Activated CD4-positive, alpha-beta T cell treated with anti-CD3 and anti-CD28 coated beads, Interleukin-2, amount 50 U/mL, for 16 hours (primary cell): ENCODE measurements at places on chromosomes 2 and 18.

DNA sequence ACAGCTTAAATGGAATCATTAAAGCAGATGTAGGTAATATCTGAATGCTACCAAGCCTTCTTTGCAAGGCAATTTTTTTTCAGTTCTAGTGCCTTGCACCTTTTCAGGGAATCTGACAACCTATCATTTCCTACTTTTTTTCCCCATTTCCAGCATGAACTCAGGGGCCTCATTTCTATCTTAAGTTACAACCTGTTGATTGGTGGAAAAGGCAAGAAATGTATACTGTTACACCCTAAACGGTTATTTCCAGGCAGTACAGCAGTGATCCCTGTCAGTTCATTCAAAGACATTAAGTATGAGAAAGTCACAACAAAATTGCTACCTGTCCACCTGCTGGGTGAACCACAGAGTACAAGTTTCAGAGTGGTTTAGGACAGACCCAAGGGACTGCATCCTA is 171.2 kb upstream of the PIK3C3 start:
- DNase-seq = no peak

- DNase-seq = no peak
These were observed 14.5 kb downstream of the TMEM247 start for GRCh38 chr2:46493971-46494250.

DNA sequence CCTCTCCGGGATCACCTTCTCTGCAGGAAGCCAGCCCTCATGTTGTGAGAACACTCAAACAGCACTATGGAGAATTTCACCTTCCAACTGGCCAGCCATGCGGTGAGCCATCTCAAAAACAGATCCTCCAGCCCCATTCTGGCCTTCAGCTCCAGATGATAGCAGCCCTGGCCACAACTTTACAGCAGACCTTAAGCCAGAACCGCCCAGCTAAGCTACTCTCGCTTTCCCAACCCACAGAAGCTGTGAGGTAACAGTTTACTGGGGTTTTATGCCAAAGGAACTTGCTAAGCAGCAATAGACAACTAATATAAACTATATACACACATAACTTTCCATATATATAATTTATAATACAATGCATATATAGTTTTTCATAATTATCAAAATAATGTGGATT is 11.6 kb upstream of the PTPN4 start:
- DNase-seq = no peak

DNA sequence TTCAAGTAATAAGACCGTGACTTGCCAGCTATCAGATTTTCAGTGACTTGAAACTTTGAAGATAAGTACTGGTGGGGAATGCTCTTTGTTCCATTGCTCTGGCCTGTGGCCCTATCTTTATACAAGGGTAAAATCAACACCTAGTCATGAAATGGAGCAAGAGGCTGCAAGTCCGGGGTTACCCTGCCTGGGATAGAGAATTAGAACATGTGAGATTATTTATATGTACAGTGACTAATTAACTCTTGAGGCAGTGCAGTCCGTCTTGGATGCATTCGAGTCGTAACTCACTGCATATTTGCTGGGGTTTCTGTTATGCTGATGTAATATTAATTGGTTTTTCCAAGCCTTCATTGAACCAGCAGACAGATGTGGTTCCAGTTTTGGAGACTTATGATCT is 105.8 kb upstream of the LYPD6 start:
- DNase-seq = no peak

GRCh38 chr2:96952976-96953610 is 33.3 kb downstream of the FAM178B start:
- DNase-seq = no peak

GRCh38 chr2:224816816-224817215 is 100.7 kb upstream of the CCDC195 start:
- no peak for DNase-seq

DNA sequence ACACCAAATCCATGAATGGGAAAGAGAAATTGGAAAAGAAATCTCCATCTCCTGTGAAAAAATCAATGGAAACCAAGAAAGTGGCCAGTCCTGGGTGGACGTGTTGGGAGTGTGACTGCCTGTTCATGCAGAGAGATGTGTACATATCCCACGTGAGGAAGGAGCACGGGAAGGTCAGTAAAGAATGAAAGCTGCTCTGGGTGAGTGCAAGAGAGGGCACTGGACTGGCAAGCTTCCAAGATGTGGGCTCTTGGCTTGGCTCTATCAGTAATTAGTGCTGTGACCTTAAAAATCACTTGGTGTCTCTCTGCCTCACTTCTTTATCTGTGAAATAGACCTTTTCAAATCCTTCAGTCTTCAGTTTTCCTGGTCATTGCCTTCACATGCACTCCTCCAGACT is 89.0 kb downstream of the ZNF532 start:
- DNase-seq = no peak

GRCh38 chr2:95307036-95307435 is 9.9 kb downstream of the KCNIP3 start:
- DNase-seq = no peak

- DNase-seq = peak; percentile 54
These were observed 44.1 kb upstream of the TTC39C start for GRCh38 chr18:23970161-23971096.

DNA sequence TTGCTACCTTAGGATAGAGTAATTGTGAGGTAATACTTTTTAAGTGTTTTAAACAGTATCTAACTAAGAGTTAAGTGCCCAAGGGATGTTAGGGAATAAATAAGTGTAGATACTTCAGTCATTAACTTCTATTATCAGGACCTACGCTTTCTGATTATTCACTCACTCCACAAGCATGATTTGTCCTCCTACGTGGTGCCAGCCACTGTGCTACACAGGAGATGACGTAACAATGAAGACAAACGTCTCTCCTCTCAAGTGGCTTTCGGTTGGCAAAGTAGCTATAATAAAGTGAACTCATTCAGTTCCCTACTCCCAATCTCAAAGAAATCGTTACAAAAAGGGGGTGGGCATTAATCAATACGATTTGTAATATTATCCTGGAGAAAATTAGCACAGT is 100.9 kb upstream of the SETBP1 start:
- DNase-seq = no peak

DNA sequence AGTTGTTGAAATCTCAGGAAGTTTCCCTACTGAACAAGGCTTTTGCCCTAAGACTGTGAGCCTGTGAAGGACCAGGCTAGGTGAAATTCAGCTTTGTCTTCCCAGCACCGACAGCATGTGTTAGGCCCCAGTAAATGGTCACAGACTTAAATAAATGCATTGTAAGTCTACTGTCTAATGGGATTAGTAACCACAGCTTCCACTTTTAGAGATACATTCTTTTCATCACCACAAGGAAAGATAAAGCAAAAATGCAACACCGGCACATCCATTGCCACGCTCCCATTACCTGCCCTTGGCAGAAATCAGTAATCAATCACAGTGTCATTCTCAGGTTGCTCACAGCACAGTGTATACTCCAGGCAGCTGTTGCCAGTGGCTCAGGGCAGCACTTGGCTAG is 59.3 kb downstream of the CRACDL start:
- DNase-seq = no peak

- DNase-seq = no peak
These were observed 129.8 kb downstream of the BCL2L11 start for GRCh38 chr2:111250448-111251030.

DNA sequence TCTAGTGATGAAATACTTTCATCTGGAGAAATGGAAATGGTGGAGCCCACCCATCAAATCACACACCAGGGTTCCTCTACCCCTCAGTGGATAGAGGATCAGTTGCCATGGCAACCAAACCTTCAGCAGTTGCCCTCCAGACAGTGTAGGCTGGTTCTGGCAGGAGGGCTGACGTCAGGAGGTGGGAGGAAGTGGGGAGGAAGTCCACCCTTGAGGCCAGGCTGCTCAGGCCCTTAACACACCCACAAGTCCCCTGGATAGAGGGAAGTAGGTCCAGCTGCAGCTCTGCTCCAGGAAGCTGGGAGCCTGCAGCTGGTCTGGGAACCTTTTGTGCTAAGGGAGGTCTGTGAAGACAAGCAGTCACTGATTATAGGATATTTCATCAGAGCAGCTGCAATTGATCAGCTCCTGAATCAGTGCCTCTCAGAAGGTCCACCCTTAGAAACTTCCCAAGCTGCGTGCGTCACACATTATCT is 186.6 kb downstream of the MTX2 start:
- DNase-seq = no peak

- no peak for DNase-seq
These were observed 102.5 kb upstream of the LDAH start for GRCh38 chr2:20925265-20925889.

DNA sequence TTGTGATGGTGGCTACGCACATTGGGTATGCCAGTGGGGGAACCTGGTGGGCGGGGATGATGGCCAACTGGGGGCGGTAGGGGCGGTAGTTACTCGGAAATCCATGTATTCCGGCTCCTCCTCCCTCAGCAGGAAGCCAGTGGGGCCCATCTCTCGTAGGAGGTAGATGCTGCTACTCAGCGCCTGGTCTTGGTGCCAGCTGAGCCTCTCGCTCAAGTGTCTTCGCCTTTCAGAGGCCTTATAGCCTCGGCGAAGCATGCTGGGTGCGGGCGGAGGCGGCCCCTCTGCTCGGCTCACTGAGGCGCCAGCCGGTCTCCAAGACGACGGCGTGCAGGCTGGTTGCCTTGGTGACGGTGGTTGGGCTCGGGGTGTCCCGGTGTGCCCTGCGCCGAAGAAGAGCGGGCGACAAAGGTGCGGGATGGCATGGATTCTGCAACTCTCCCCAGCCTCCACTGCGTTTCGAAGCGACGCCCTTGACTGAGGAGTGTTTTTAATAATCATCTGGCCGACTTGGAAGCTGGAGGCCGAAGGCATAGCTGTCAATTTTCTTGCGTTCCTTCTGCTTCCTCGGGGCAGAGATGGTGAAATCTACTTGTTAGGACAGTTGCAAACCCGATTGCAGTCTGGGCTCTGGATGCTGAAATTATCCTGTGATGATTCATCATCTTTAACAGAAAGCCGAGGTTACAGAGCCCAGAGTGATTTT is at the start of gene ZSWIM2:
Gene ZSWIM2 (minus strand): TSS at position 298 of the 706 bp plus-strand sequence. CDS start 40 bp downstream, at position 258.
- DNase-seq = peak; percentile 40

- no peak for DNase-seq
These were observed 224.9 kb downstream of the VAPA start for GRCh38 chr18:10138719-10139118.

GRCh38 chr2:23524261-23524706 is 139.3 kb downstream of the KLHL29 start:
- no peak for DNase-seq

DNA sequence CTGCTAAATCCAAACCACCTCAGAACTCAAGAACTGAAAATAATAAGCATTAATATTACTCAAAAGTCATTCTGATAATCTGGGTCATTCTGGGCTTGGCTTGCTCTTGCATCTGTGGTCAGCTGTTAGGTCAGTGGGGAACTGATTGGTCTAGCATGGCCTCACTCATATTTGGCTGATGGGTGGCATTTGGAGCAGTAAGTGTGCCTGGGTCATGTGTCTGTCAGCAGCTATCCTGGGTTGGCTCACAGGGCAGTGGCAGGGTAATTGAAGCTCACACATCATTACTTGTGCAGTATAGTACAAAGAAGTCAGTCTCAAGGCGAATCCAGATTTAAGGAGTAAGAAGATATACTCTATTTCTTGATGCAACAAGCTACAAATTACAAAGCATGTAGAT is 9.6 kb downstream of the RPL37A start:
- no peak for DNase-seq

GRCh38 chr2:213419980-213420379 is 135.7 kb downstream of the SPAG16 start:
- DNase-seq = no peak

- DNase-seq = no peak
These were observed 21.7 kb downstream of the CLASP1 start for GRCh38 chr2:121627525-121628050.

DNA sequence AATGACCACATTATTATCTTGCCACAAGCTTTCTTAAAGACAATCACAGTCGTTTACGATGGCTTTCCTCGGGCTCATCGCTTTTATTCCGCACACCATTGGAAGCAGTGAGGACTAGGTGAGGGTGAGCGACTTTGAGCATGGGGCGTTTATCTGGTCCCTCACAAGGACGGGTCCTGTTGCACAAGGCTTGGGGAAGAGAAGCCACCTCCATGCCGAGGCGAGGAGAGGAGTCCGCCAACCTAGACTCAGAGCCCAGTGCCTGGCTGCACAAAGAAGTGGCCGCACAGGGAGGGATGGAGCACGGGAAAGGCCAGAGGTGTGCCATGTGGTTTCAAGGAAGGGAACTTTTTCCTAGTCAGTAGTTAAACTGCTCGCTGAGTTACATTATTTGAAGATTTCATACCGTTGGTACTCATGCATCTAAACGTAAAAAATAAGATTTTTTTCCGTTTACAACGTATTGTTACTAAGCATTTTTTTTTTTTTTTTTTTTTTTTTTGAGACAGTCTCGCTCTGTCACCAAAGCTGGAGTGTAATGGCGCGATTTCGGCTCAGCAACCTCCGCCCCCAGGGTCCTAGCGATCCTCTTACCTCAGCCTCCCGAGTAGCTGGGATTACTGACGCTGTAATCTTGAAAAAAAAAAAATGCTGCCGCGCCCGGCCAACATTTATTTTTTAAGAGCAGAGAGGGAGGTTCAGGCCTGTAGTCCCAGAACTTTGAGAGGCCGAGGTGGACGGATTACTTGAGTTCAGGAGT is 849 bp upstream of the CYP27C1 start:
- DNase-seq = no peak

- no peak for DNase-seq
These were observed 94.1 kb downstream of the SH3BP4 start for GRCh38 chr2:235045973-235046343.

GRCh38 chr2:182391443-182391842 is 35.4 kb downstream of the PDE1A start:
- DNase-seq = no peak

- DNase-seq = no peak
These were observed 36.4 kb downstream of the ICOS start for GRCh38 chr2:203973000-203973399.

- DNase-seq = no peak
These were observed 83.3 kb downstream of the SP3 start for GRCh38 chr2:173881886-173882285.

- no peak for DNase-seq
These were observed 40.7 kb downstream of the CMPK2 start for GRCh38 chr2:6824962-6825361.

DNA sequence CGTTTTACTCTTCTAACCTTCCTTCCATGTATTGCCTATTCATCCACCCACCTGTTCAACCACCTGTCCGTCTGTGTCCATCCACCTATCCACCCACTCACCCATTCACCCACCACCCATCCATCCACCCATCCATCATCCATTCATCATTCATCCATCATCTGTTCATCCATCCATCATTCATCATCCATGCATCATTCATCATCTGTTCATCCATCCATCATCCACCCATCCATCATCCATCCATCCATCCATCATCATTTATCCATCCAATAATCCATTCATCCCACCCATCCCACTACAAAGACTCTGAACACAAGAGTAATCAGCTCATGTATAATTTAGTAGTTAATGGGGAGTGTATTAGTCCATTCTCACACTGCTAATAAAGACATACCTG is 78.0 kb downstream of the ACOXL start:
- no peak for DNase-seq

DNA sequence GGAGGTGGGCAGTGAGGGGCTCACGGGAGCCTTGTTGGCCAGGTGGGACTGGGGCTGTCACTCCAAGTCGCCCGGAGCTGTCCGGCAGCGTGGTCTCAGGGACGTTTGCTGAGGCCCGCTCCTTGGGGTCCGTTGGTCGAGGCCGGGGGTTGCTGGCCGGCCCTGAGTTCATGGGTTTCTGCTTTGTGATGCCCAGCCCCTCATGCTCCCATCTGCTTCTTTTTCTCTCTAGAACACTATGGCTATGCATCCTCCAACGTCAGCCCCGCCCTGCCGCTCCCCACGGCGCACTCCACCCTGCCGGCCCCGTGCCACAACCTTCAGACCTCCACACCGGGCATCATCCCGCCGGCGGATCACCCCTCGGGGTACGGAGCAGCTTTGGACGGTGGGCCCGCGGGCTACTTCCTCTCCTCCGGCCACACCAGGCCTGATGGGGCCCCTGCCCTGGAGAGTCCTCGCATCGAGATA is 14.5 kb downstream of the NFATC1 start:
- no peak for DNase-seq
